CD4-positive, alpha-beta T cell treated with Interleukin-10 for 1 hour (primary cell): ENCODE measurements at places on chromosomes 13 and 19.

DNA sequence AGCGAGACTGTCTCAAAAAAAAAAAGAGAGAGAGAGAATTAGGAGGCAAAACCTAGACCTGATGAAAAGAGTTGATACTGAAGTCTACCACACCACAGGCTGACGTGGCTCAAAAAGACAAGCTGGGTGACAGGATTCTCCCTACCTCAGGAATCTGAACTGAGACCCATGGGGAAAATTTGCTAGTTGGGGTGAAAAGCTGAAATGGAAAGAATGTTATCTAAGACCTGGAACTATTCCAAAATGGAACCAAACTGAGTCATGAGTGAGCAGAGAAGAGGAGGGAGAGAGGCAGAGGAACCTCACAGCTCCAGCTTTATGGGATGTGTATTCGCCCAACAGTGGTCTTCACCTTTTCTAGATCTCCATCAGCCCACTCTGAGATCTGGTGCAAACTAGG, 11.7 kb downstream of the SMG9 start:
- no peak for DNase-seq

DNA sequence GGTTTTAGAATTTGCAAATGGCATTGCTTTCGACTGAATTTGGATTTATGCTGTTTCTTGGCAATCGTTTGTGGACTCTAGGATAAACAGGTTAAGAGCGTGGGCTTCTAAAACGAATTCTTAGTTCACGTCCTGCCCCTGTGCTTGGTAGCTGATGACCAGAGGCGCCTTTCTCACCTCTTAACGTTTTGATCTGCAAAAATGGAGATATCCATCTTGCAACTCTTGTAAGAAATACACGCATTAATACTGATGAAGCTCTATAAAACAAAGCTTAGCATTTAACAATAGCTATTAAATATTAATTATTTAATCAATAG, 580 bp upstream of the KATNAL1 start:
- no peak for DNase-seq

- DNase-seq, result no peak
Measured at GRCh38 chr13:95235974-95236373, 65.3 kb downstream of the ABCC4 start.

DNA sequence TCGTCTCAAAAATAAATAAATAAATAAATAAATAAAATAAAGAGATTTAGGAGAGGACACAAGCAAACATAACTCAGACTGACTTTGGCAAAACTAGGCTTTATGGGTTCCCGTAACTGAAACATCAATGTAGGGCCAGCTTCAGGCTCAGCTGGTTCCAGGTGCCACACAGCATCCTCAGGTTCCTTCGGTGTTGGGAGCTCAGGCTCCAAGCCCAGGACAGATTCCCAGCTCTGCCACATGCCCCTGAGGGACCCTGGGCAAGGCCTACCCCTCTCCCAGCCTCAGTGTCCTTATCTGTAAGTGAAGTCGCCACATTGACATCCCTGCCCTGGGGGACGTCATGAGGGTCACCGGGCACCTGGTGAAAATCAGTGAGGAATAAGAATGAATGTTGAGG, 18.7 kb downstream of the MISP start:
- no peak for DNase-seq

- DNase-seq, result peak; percentile 15
Measured at GRCh38 chr13:112943309-112944125, 25.5 kb upstream of the MCF2L start.

- no peak for DNase-seq
Measured at GRCh38 chr19:5718579-5719273, 1.2 kb downstream of the LONP1 start.

DNA sequence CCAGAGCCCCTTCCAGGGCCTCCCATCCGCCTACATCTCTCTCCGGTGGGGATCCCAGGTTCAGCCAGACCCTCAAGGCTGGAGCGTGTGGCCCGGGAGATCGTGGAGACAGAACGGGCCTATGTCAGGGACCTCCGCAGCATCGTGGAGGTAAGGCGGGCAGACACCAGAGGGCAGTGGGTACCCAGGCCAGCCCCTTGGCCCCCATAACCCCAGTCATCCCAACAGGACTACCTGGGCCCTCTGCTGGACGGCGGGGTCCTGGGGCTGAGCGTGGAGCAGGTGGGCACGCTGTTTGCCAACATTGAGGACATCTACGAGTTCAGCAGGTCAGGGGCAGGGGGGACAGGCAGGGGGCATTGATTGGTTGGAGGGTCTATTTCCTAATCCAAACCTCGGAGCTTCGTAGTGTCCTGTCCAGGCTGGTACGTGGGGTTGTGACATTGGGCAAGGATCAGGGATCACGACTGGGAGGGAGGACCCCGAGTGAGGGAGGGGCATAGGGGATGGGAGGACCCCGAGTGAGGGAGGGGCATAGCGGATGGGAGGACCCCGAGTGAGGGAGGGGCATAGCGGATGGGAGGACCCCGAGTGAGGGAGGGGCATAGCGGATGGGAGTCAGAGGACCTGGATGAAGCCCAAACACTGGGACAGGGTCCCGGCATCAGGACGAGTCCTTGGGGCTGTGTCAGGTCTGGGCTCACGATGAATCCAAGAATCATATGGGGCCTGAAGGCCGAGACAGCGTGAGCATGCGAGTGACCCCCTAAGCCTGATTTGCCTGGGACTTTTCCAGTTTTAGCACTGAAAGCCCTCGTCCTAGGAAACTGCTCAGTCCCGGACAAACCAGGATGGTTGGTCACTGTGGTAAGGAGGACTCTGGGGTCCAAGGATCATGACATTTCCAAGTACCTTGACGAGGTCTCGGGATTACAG, 2.9 kb downstream of the PLEKHG2 start:
- DNase-seq, result no peak

DNA sequence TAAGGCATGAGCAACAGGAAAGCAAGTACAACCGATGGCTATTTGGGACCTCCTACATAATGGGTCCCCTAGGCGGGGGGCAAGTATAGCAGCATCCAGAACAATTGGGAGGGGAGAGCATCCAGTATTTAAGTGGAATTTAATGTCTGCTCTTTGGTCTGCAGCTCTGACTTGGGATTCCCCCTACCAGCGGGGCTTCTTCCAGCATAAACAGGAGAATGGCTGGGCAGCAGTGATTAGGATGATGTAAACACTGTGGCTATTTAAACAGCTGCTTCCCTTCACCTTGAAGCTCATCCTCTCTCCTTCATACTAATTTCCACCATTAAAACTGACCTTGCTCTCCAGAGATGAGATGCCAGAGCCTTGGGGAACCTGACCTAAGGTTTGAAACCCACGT, 73.9 kb upstream of the OXGR1 start:
- no peak for DNase-seq

GRCh38 chr19:57708641-57709361, at the start of gene ZNF154:
TSS of gene ZNF154 (minus strand) at chr19:57709204. CDS start at chr19:57708971, 233 bp downstream.
- DNase-seq, result peak; percentile 82

- DNase-seq, result no peak
Measured at GRCh38 chr13:21798181-21798580, 127.3 kb downstream of the FGF9 start.
